ENCODE measurements at places on chromosomes 7 and 10. TPM values are rescaled to one million over a fixed set of nuclear protein-coding genes. Genes with fewer than 3 reads are reported as not detected.

Gene FAM241B
- not detected for polyA plus RNA-seq

Gene SLC13A1
- polyA plus RNA-seq, result not detected

- DNase-seq, result no peak
These were observed 142.3 kb upstream of the EFCAB10 start for GRCh38 chr7:105723572-105723971.

Gene ARMC3
- 0.29 TPM for polyA plus RNA-seq

DNA sequence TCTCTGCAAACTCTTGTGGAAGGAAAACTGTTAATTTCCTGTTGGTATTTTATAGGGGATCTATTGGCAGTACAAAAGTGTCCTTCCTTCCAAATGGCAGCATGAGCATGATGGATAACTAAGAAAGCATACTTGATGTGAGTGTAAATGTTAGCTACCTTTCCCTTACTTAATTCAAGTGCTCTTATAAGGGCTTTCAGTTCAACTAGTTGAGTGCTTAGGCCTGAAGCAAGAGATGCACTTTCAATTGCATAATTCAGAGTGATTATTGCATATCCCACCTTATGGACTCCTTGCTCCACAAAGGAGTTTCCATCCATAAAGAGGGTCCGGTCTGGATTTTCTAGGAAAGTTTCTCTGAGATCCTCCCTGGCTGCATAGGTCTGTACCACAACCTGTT is 56.3 kb upstream of the CYP2C8 start:
- no peak for DNase-seq

DNA sequence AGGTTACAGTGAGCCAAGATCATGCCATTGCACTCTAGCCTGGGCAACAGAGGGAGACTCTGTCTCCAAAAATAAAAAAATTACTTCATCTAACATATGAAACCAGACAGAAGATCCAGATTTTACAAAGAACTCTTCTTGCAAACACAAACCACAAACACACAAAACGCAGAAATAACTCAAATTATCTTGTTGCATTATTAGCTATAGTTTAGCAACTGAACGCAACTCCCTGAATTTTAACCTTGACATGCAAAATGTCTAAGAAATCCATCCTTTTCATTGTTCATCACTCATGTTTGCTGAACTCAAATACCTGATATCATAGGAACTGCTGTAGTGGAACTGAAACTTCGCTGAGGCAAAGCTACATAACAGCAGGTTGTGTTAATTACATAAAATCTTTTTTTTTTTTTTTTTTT is 64.1 kb downstream of the MICU1 start:
- DNase-seq, result no peak

Gene MYL10
- 11.3 TPM for polyA plus RNA-seq

Measured in muscle of arm (tissue), 14 donors.